ENCODE measurements at places on chromosomes 7 and 10.

DNA sequence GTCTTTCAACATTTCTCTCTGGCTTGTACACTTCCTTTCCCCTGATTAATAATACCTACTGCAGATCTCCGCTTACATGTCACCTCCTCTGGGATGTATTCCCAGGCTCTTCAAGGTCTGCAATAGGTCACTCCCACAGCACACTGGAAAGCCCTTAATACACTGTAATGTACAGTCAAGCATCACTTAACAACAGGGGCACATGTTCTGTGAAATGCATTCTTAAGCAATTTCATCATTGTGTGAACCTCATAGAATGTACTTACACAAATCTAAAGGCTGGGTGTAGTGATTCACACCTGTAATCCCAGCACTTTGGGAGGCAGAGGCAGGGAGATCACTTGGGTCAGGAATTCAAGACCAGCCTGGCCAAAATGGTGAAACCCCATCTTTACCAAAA lies 1.9 kb downstream of the COX15 start:
- DNase-seq, result no peak

- no peak for DNase-seq
These were observed 186.6 kb downstream of the DPY19L1 start for GRCh38 chr7:34850681-34851080.

DNA sequence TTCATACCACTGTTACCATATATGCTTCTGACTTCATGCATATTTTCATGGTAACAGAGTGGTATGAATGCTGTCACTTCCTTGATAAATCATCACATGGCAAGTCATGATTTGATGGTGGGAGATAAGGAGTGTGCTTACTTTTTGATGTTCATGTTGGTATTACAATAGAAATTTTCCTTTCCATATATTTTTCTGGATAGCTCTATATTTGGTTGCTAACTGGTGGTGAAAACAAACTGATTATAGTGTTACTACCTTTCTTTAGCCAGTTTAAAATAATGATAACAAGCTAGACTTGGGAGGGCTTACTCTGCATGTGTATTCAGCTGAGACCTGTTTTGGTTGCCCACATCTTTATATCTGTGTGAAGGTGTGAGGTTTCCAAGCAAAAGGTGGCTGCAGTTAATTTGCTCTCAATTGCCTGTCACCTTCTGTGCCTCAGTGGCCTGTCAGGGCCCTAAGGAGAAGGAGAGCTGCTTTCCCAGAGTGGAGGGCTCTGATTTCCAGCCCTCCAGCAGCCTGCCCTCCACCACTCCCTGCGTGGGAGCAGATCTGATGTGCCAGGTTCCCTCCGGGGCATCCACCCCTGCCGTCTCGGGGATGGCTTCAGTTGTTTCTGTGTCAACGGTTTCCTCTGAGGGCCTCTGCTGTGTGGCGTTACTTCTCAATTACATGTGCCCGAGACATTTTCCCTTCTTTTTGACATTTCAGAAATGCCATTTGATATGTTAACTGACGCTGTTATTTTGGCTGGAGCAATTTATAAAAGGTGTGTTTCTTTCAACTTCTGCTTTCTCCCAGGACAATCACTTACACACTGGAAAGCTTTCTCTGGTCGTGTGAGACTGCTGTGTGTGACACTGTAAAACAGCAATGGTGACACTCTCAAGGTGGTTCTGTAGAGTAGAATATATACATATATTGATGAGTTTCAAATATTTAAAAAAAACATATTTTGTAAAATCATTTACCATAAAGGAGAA lies 107.7 kb upstream of the KLF6 start:
- DNase-seq, result no peak

GRCh38 chr10:65798133-65798532 lies 1127.7 kb upstream of the LRRTM3 start:
- DNase-seq, result no peak

DNA sequence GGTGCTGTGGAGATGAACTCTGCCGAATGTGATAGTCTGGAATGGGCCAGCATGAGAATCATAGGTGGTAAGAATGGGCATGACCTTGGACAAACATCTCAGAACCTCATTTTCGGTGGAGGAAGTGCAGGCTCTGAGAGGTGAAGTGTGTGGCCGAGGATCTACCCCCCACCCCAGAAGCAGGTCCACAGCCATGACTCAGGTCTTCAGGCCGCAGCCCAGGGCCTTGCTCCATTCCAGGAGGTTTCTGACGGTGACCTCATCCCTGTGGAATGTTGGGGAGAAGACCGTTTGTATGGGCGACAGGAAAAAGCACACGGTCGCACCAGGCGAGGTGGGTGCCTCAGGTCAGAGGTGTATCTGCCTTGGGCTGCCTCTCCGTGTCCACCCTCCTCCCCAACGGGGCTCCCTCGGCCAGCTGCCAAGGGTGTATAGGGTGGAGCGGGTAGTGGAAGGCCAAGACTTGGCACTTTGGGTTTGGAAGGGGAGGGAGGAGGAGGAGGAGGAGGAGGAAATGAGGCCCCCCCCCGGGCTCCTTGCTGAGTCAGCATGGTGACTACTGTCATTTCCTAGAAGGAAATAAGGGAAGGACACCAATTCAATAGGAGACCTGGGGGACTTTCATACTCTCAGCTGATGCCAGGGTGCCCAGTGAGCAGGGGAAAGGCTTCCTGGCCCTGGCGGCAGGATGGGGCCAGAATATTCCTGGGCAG lies 168.0 kb upstream of the RHEB start:
- no peak for DNase-seq

DNA sequence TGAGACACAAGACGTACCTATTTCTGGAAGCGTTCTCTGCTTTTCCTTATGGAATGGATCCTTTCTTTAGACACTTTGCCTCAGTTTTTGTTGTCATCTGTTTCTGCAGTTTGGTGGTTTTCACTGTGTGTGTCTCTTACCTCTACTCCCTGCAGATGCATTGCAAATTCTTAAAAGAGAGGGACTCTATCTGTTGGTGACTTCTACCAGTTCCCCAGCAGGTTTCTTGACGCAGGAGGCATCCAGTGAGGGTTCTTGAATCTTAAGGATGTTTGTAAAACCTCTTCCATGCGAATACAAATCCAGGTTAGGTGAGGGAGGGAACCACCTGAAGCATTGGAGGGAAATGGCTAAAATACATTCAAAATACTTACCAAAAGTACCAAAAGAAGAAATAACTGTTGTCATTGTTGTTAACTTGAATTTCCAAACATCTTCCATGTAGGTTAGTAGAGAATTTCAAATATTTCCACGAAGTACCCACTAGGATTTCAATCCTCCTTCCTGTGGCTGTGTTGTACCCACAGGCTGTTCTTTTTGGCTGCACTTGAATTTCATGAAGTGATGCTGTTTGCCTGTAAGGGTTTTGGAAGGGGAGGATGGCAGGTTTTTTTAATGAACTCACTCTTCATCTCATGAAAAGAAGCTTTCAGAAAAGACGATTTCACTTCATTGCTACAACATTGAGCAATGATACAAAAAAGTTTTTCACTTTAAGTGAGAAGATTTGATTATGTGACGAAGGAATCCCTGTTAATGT lies 32.2 kb downstream of the PLXDC2 start:
- DNase-seq, result no peak

- peak; percentile 56 for DNase-seq
These were observed 829 bp upstream of the RPA3 start for GRCh38 chr7:7719236-7719635.

DNA sequence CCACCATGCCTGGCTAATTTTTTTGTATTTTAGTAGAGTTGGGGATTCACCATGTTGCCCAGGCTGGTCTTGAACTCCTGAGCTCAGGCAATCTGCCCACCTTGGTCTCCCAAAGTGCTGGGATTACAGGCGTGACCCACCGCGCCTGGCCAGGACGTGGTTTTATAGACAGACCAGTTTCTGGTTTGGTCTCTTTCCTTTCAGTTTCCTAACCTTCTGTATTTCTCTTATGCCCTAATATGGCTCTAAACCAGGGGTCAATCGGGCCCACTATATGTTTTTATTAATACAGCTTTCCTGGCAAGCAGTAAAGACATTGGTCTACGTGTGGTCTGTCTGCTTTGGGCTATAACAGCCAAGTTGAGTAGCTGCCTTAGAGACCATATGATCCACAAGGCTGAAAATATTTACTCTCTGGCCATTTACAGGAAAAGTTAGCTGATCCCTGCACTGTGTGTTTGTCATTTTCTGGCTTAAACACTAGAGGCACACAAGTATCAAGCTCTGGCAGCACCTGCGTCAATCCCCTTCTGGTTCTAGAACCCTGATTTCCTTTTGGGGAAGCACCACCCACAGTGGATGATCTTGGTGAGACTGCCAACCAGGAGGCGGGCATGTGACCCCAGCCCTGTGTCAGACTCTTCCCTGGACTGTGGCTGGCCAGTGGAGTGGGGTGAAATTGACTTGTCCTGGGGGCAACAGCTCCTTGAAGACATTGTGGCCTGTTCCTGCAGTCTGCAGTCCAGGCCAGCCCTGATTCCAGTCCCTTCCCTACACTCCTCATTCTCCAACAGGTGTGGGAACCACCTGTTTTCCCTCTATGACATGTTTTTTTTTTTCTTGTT lies 497.2 kb downstream of the PLXNA4 start:
- DNase-seq, result no peak

- no peak for DNase-seq
These were observed 57.3 kb upstream of the DPYSL4 start for GRCh38 chr10:132129431-132129830.

- no peak for DNase-seq
These were observed 749.8 kb downstream of the TNS3 start for GRCh38 chr7:46832136-46832535.

GRCh38 chr7:81926154-81926553 lies 156.3 kb upstream of the HGF start:
- no peak for DNase-seq

GRCh38 chr7:33186192-33186591 lies 56.8 kb downstream of the BBS9 start:
- no peak for DNase-seq

DNA sequence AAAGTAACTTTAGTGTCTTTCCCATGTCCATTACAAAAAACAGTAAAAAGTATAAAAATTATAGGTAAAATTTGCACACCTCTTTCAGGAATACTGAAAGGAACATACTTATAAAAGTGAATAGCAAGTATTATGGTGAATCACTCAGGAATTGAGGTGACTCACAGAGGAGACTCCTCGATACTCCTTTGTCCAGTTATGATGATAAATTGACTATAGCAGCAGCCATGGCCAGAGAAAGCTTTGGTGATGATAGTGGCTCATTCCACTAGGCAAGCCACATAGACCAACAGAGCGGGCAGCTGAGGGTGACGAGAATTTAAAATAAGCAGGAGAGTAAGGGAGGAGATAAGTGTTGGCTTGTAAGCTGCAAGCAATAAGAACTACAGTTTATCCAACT lies 1231.1 kb upstream of the CELF2 start:
- DNase-seq, result no peak

- no peak for DNase-seq
These were observed 75.2 kb downstream of the DNAJB6 start for GRCh38 chr7:157412021-157412443.

DNA sequence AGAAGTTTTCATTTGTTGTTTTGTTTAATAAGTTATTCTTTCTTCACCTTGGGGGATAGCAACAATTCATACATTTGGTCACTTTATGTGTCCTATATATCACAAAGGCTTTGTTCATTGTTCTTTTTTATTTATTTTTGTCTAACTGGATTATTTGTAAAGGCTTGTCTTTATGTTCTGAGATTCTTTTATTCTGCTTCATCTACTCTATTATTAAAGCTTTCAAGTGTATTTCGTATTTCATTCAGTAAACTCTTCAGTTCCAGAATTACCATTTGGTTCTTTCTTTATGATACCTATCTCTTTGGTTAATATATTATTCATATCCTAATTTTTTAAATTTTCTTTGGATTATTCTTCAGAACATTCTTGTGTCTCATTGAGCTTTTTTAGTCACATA lies 942.9 kb downstream of the ANKRD7 start:
- DNase-seq, result no peak

- DNase-seq, result no peak
These were observed 5.0 kb downstream of the AKR1B10 start for GRCh38 chr7:134532180-134532953.

GRCh38 chr7:47032536-47032908 lies 549.4 kb downstream of the TNS3 start:
- no peak for DNase-seq

- DNase-seq, result peak; percentile 79
These were observed 112.8 kb upstream of the AHR start for GRCh38 chr7:17185690-17186070.

DNA sequence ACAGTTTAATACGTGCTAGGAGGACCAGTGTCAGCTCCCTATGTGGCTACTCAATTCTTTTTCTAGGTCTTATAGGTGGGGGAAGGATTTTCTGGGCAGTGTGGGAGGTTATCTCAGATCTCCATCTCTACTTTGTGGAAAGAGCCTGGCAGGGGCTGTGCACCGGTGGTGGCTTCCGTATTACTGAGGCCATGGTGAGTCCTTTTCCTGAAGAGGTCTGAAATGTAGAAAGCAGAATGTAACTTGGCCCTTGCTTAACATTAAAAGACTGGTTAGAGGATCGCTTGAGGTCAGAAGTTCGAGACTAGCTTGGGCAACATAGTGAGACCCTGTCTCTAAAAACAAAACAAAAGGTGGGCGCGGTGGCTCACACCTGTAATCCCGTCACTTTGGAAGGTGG lies 2.7 kb upstream of the TPST1 start:
- no peak for DNase-seq

DNA sequence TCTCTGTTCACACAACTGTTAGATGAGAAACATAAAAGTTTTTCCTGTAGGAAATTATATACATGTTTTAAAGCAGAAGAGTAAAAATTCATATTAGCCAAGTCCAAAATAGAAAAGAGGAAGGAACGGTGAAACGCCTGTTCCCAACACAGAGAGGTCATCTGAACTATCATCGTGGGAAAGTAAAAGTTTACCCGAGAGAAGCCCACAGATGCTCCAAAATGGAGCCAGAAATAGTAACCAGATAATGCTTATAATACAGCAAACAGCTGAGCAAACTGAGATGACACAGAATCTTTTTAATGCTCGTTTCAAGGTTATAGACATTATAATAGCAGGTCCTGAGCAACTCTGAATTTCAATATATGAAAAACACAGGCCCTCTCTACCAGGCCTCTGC lies 24.5 kb downstream of the FRMD4A start:
- DNase-seq, result no peak

- DNase-seq, result no peak
These were observed 258.6 kb upstream of the NFE2L3 start for GRCh38 chr7:25893436-25893835.

- no peak for DNase-seq
These were observed 191.1 kb upstream of the NOBOX start for GRCh38 chr7:144594580-144594979.

DNA sequence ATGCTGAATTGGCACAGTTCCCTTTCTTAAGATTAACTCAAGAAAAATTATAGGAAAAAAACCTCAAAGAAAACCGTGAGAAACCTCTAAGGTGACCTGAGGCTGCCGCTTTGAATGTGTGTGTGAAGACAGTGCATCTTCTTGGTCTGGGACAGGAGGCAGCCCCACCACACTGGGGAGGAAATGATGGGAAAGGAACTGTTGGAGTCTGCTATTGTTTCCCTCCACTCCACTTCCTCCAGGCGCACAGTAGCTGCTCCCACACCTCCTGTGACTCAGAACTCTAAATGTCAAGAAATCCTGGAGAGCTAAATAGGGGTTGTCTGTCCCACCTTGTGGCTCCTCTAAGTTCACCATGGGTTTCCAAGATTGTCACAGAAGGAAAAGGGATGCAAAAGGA lies 179.4 kb downstream of the PDE1C start:
- peak; percentile 43 for DNase-seq
